ENCODE measurements at places on chromosomes 3 and 15.

- DNase-seq: no peak
Measured at GRCh38 chr15:39573287-39573686, 7.6 kb upstream of the THBS1 start.

DNA sequence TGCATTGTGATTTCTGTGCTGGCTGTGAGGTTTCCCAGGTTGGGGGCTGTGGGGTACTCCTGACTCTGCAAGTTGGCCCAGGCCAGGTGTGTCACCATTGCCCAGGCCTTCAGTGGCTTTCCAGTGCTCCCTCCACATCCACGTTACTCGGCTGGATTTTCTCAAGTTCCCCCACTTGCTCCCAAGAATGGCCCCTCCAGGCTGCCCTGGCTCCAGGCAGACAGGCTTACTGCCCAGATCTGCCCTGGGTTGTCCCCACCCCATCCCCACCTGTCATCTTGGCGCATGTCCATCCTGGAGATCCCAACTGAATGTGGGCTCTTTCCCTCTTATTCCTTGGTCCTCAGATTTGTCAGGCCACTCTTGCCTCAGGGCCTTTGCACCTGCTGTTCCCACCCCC is 3.6 kb downstream of the APBA2 start:
- no peak for DNase-seq

DNA sequence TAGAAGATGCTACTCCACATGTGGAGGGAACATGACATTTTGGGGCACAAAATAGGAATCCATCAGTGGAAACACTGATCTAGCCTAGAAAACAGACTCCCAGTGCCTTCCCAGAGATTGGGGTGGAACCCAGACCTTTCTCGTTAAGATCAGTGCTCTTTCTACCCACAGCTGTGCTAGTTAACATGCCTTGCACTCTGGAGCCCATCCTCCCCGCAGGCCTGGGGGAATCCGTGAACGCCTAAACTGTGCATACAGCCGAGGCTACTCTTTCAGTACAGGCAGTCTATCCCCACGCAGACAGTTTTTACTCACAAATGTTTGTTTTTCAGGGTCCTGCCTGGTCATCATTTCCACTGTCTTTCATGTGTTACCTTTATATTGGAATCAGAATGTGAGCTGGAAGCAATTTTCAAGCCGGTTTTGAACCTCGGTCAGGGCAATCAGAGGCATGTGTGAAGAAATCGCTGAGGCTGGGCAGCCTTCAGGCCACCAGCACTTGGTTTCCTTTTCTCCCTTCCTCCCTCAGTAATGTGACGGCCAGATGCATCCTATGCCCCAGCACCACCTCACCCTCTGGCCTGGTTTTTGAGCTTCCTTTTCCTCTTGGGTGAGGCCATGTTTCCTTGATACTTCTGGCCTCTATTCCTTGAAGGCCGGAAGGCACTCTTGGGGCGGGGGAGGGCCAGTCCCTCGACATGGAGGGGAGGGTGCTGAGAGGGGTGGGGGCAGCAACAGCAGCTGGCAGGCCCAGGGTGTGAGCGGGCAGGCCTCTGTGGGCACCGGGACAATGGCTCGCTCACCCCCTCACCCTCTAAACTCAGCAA is 123.6 kb upstream of the GALNT15 start:
- DNase-seq: peak; percentile 41

DNA sequence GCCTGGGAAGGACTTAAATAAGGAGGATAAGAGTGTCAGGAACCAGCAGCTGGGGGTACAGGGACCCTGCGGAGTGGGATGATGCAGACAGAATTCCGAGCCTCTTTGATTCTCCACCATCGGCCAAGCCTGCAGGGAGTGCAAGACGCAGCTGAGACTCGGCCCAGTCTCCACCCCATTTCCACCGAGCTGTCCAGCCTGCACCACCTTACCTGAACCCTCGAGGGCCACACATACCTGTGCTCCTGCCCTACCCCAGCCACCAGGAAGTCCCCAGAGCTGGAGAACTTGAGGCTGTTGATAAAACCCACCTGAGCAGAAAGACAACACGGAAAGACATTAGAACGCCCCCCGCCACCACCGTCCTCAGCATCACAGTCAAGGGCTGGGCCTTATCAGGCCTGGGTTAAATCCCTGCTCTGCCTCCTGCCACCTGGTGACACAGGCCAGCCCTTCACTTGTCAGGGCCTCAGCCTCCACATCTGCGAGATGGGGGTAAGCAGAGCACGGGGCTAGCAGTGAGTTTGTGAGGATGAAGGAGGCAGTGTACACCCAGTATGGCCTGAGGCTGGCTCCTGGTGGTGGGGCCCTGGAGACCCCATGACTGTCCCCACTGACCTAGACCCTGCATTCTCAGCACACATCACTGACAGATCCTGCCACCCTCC is 8.1 kb downstream of the RRP9 start:
- no peak for DNase-seq

GRCh38 chr15:24856397-24857390 is 98.1 kb upstream of the SNRPN start:
- no peak for DNase-seq

DNA sequence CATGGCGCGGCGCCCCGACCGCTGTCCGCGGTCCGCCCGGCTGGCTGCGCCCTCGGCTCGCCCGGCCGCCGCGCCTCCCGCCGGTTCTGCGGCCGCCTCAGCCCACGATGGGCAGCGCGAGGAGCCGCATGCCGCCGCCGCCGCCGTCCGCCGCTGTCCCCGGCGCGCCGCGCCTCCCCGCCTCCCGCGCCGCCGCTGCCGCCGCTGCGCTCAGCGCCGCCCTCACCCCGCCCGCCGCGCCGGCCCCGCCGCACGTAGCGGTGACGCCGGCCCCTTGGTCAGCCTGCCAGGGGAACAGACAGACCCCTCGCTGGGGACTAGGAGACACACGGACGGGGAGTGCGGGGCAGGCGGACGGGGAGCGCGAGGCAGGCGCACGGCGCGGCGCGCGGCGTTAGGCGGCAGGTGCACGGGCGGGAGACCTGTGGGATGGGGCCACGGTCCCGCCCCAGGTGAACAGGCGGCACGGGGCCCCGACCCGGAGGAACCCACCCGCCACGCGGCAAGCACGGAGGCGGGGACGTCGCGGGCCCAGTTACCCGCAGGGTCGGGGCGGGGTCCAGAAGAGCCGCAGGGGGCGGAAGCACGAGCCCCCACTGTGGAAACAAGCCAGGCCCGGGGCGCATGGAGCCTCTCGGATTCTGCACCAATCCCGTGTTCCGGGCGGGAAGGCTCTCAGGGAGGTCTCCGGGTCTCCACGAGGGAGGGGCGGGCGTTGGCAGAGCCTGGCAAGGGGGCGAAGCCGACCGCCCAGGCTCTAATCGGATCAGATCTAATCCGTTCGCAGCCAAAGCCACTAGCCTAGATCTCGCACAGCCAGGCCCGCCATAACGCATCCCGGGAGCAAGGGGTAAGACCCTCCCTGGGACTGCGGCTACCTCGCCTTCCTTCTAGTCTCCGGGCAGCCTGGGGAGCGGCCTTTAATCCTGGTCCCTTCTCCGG is at the start of gene CSPG5:
Gene CSPG5, minus strand, starts transcription at position 175 of the 942 bp plus-strand sequence. Its CDS starts 172 bp downstream, at position 3.
- peak; percentile 11 for DNase-seq

- no peak for DNase-seq
Measured at GRCh38 chr3:172776049-172776717, 25.7 kb downstream of the ECT2 start.

DNA sequence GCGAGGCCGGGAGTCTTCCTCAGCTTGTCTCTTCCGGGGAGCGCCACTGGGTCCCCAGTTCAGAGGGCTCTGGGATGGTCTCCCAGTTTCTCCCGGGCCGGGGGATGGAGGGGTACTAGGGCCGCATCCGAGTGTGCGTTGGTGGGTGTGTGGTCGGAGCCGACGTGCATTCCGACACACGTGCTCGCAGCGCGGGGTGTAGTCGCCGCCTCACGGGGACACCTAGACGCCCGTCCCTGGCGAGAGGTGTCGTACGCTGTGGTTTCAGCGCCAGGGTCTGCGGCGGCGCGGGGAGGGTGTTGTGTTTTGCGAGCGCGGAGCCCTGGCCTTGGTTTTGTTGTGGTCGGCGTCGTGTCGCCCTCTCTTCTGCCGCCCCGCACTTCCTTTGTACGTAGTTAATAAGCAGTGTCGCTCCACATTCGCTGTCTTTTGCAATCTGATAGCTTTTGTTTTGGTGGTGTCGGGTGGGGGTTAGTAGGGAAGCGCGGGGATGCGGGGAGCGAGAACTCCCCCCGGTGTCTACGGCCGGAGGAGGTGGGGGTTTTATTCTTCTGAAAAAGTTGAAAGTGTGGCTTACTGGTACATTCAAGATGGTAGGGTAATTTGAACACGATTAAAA is 2.2 kb downstream of the IGF1R start:
- DNase-seq: peak; percentile 22

- peak; percentile 51 for DNase-seq
Measured at GRCh38 chr15:74768771-74769342, 13.0 kb upstream of the CSK start.
